ENCODE measurements at places on chromosomes 4 and X.

DNA sequence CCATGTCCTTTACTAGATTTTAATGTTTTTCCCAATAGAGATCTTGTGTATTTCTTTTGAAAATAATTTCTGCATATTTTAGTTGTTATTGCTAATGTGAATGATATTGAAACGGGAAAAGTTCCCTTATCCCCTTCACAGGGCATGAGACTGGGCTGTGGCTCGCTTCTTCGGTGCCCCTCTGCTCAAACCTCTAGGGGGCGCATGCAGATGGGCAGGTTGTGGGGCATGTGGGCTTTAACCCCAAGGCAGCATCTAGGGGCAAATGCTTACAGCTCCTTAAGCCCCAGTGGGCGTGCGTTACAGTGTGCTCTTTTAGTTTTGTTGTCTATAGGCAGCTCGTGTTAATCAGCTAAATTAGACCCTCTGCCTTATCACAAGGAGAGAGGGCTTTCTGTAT lies 194.7 kb downstream of the OPHN1 start:
- DNase-seq = no peak

GRCh38 chrX:72273718-72274117 lies 3.3 kb downstream of the RPS4X start:
- no peak for DNase-seq

DNA sequence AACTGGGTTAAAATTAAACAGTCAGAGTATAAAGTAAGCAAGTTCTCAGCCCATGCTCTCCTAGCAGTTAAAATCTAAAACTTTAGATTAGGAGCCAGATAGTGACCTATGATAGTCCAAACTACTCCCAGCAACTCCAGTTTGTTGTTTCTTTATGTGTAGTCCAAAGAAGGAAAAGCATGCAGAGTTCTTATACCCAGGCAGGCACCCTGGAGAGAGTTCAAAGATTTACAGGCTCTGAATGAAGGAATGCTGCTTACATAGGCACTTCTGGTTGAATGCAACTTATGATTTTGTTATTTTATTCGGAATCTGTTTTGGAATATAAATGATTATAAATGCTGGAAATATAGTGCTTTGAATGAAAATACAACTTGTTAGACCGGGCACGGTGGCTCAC lies 67.2 kb downstream of the GPAT3 start:
- no peak for DNase-seq

- DNase-seq = no peak
Observed at GRCh38 chrX:150768132-150768485, 74.9 kb downstream of the MTMR1 start.

- DNase-seq = no peak
Observed at GRCh38 chrX:2449135-2449886, 51.5 kb downstream of the DHRSX start.

DNA sequence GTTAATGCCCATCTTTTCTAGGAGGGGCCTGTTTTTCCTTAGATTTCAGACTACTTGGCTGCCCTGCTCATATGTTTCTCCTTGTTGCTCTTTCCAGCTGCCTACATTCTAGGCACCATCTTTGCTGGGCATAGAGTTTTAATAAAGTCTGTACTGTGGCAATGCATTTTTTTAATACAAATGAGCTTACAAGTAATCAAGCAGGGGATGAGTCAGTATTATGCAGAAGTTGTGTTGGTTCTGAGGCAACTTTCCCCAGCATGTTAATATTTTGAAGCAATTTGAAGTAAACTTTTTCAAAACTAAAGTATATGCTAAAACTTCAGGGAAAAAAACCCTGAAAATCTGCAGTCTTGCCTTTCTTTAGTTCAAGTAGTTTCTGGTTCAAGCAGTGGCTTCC lies 372.0 kb upstream of the GATB start:
- DNase-seq = no peak

DNA sequence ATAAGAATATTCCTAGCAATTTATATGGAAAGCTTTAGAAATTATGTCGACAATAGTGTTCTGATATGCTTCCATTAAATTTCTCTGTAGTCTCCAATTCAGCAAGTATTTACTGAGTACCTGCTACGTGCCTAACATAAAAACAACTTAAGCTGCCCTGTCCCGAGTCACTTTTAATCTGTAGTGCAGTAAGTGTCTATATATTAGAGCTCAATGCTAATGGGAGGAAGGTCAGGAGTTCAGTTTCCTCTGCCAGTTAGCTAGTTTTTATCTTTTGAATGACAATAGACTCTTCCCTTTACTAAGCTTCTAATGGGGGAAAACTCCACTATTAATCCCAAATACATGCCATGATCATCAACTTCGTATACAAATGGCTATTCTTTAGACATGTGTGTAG lies 118.7 kb upstream of the NAP1L5 start:
- no peak for DNase-seq

DNA sequence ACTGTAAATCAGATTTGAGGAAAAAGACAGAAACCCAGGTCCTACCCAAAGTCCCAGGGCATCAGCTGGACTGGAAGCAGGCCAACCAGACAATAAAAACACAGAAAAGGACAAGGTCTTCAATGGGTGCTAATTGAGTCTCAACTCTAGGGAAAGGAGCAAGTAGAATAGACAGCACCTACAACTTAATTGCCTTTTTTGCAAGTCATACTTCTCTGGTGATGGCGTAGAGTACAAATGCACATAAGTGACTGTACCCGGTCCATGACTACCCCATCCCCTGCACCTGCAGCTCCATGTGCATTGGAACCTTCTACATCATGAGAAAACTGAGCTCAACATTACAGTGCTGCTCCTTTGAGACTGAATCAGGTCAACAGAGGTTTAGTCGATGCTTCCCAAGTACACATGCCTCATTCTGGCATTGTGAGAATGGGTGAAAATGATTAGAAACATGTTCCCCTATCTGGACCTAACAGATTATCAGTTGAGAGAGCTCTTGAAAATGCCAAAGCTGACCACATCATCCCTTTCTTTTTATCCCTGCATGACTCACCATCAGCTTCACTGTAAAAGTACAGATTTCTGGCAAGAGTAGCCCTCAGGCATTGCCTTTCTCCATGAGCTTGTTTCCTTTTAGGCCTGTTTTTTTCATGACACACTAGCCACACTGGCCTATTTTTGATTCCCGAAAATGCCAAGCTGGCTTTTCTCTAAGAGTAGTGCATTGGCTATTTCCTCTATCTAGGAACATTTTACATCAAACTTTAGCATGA lies 298.3 kb downstream of the HS3ST1 start:
- DNase-seq = peak; percentile 6

DNA sequence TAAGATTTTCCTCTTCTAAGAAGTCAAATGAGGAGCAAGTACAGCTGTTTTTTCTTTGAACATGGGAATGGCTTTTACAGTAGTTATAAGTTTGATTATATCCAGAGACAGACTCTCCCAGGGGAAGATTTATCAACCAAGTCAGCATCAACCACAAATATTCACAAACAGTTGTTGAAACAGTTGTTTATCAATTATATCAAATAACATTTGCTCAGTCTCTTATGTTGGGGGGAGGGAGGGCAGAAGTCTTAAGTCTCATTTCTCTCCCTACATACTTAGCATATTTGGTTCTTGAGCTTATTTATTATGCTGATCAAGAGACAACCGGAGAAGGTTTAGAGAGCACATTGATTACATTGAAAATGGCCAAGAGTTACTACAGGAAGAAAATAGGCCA lies 110.1 kb downstream of the FBXO8 start:
- no peak for DNase-seq

DNA sequence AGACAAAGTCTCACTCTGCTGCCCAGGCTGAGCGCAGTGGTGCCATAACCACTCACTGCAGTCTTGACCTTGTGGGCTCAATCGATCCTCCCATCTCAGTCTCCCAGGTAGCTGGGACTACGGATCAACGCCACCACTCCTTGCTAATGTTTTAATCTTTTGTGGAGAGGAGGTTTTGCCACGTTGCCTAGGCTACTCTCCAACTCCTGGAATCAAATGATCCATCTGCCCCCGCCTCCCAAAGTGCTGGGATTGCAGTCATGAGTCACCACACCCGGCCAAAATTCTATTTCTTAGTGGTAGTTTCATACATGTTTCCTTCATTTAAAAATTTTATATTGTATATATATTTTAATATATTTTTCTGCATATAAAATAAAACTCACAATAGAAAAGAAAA lies 125.8 kb upstream of the CLNK start:
- peak; percentile 30 for DNase-seq

DNA sequence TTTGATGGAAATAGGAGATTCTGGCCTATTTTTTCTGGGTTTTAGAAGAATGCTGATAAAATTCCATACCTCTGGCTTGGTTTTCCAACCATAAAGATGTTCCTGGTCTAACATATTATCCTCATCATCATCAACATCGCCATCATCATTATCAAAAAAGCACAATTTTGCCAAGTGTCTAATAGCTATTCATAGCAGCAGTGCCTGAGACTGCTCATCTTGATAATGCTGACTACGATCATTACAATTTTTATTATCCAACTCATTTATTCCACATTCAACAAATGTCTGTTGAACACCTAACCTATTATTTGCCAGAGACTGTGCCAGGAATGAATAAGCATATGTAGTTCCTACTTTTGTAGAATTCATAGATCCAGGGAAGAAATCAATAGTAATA lies 303.5 kb upstream of the GATB start:
- DNase-seq = no peak

DNA sequence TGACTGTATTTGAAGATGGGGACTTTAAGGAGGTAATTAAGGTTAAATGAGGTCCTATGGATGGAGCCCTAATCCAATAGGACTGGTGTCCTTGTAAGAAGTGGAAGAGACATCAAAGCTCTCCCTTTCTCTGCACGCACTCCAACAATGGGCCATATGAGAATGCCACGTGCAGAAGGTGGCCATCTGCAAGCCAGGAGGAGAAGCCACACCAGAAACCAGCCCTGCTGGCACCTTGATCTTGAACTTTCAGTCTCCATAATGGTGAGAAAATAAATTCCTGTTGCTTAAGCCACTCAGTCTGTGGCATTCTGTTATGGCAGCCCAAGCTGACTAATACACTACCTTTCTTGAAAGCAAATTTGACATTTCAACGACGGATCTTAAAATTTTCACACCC lies 73.2 kb downstream of the SMARCA1 start:
- no peak for DNase-seq

- no peak for DNase-seq
Observed at GRCh38 chrX:39823854-39824253, 273.9 kb downstream of the BCOR start.

- no peak for DNase-seq
Observed at GRCh38 chr4:20443015-20443805, 191.5 kb downstream of the SLIT2 start.

DNA sequence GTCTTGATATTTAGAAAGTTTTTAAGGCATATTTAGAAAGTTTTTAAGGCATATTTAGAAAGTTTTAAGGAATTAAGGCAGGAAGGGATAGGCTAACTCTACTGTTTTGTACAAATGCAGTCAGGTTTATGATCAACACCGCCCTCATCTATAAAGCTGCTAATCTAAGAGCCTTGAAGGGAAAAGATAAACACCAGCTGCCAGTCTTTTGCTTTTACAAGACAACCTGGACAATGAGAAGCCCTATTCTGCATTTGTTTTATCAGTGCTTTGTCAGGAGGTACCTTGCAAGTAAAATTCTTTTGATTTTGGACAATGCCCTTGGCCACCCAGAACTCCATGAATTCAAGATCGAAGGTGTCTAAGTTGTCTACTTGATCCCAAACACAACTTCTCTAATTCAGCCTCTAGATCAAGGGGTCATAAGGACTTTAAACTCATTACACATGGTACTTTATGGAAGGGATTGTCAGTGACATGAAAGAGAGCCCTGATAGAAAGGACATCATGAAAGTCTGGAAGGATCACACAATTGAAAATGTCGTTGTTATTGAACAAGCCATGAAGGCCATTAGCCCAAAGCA lies 39.8 kb downstream of the IL15 start:
- DNase-seq = no peak

DNA sequence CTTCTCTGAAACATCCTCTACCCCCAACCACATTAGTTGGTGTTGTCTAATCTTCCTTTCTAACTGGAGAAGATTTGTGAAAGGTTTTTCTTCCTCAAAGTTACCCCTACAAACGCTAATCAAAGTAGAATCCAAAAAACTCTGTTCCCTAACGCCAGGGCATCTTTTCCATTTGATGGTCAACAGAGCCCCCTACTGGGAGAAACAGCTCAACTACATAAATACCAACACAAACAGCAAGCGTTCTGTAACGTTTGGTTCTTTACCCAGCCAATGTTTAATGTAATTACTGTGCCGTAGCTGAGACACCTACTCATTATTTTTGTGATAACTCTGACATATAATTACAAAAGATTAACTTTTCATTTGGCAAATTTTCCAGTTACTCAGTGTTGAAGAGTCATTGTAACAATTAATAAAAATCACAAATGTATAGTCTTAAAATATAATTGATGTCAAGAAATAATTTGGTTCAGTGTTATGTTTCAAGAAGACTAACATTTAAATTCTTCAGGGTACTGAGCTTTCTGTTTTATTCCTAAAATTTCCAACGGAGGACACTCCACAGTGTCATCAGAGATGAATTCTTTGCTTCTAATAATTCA lies 94.9 kb upstream of the TBC1D9 start:
- peak; percentile 77 for DNase-seq
